Activated effector memory CD4-positive, alpha-beta T cell treated with anti-CD3 and anti-CD28 coated beads, Interleukin-2, amount 50 U/mL, for 16 hours (primary cell): ENCODE measurements at places on chromosomes 7 and 10.
A peak's percentile ranks its signal among the peaks of the same experiment; 100 is the strongest.

GRCh38 chr7:107392830-107393229 lies 77.0 kb upstream of the GPR22 start:
- DNase-seq: no peak

DNA sequence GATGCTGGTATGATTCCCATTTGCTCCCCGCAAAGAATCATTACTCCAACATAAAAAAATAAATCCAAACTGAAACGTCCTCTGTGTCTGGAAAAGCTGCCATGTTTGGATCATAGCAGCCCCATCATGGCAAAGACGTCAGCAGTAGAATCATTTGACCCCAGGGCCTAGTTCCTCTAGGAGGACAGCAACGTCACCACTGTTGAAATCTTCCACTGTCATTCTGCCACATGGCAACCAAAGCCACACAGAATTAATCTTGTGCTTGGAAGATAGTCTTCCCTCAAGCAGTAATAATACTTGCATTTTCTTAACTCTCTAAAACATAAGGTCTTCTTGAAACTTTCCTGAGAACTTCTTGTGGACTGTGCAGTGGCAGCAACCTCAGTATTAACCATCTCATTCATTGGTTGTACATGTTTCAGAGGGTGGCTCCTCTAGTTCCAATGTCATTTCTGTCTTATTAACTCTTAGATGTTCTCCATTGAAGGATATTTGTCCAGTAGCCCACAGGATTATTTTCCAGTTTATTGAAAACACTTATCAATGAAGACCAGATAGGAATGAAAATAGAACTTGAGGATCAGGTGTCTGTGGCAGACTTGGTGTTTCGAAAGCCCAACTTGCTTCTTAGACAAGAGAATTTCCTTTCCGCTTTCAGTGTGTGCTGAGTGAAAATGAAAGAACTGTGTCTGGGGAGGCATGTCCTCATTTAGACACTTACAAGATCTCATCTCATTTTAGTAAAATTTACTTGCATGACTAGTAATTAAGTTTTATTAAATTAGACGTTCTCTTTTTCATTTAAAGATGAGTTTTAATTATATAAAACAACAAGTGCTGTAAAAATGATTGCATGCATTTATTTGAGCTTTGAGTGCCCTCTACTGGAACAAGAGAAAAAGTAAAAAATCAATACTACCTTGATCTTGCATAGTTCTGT lies 28.9 kb upstream of the INHBA start:
- DNase-seq: no peak

- DNase-seq: peak; percentile 84
These were observed 54.3 kb upstream of the KDM7A start for GRCh38 chr7:140230861-140231770.

- no peak for DNase-seq
These were observed 297.1 kb upstream of the NFE2L3 start for GRCh38 chr7:25854608-25855497.

GRCh38 chr10:74913377-74913979 lies 87.1 kb downstream of the KAT6B start:
- no peak for DNase-seq

- no peak for DNase-seq
These were observed 37.4 kb downstream of the HSPA12A start for GRCh38 chr10:116704926-116705325.

DNA sequence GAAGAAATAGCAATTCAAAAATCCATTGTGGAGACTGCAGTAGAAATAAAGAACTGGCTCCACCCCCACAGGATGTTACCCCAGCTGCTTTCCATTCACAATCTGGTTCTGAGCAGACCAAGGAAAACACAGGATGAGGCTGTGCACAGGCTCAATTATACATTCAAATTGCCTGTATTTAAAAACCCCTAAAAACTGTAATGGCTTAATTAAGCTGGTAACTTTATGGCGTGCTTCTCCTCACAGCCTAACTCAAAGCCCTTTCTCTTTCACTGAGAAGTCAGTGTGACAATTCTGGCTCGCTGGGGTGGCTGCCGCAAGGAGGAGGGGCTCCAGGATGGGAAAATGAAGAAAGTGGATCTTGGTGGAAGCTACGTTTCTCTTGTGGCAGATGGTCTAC lies 1191.1 kb downstream of the SORCS1 start:
- no peak for DNase-seq

DNA sequence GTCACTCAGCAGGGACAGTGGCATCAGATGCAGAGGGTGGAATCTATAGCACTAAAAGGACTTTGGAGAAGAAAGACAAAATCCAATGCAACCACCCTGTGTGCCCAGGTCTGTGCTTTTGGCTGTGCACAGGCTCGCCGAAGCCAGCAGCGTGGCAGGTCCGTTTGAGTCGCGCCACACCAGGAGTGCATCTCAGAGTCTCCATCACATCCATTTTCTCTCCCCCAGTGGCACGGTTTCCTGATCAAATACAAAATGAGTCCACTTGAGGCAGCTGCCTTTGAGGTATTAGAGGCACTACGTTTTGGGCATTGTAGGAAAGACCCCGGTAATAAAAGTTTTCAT lies 23.4 kb upstream of the PROSER2 start:
- DNase-seq: no peak

GRCh38 chr7:69448071-69448470 lies 150.2 kb upstream of the AUTS2 start:
- DNase-seq: no peak

DNA sequence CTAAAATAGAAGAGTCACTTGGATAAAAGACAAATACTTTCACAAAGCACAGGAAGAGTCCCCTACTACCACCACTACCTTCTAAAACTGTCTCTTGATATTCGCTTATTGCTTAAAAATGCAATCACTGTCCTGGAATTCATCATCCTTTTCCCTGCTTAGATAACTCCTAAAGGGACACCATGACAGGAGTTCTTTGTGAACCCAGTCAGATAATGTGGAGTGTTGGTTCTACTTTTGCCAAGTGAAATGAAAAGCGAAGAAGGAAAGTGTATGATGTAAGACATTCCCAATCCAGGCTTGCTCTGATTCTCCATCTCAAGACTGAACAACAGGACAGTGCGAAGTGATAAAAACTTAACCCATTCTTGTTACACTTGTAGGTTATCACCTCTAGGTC lies 103.0 kb downstream of the MTERF1 start:
- no peak for DNase-seq

DNA sequence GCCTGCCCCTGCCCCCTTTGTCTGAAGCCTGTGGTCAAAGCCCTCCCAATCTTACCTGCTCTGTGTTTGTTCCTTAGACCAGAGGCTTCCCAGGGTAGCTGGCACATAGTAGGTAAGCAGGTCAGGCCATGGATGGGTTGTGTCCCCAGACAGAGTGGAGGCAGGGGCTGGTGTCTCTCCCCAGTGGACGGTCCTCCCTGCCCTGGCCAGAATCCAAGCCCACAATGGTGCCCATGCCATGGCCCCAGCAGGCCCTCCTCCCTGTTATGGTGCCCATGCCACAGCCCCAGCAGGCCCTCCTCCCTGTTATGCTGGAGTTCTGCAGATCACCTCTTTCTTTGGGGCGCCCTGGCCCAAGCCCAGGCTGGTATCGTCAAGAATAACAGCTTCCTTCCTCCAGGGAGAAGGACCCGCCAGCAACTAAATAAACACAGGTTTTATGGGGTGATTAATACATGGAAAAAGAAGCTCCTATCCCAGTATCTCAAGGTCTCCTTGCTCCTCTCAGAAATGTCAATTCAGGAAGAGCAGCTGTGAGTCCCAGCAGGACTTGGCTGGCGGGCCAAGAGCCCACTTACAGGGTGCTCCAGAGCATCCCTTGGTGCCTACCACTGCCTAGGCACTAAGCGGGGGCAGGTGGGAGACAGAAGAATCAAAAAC lies 82.0 kb downstream of the NEURL1 start:
- no peak for DNase-seq

- no peak for DNase-seq
These were observed 557.5 kb downstream of the DNAJB9 start for GRCh38 chr7:109127145-109127544.

GRCh38 chr7:27946351-27946750 lies 206.4 kb downstream of the TAX1BP1 start:
- DNase-seq: no peak

- peak; percentile 84 for DNase-seq
These were observed 8.2 kb downstream of the LFNG start for GRCh38 chr7:2527505-2528467.

DNA sequence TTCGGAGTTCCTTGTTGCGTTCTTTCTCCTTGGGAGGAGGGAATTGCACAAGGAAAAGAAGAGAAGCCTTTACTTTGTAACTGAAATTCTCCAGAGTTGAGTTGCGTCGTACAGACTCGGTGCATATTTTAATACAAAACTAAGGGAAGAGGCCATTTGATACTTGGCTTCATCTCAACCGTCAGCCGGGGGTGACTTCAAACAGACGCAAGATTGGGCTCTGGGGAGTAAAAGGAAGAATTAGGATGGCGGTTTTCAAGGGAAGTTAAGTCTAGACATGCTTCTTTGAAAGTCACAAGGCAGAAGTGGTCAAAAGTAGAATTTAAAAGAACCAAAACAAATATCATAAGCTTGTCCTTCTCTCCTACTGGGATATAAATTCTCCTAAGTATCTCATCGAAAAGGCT lies 1.6 kb downstream of the PRR15 start:
- no peak for DNase-seq

DNA sequence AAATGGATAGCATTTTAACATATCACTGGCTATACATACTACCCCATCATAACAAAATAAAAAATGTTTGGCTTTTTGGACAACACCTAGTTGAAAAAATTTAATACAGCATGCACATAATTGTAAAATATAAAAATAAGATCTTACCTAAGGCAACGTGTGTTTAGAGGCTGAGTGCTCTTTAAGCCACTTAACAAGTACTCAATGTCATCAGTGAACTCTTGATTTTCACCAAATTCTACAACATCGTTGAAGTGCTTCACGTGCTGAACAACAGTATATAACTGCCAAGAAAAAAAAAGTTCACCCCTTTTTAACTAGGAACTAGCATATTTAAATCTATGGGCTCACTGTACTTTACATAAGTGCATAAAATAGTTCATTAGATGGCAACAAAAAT lies 49.5 kb downstream of the WAPL start:
- DNase-seq: no peak

GRCh38 chr7:20896996-20897395 lies 110.3 kb upstream of the SP8 start:
- DNase-seq: no peak

DNA sequence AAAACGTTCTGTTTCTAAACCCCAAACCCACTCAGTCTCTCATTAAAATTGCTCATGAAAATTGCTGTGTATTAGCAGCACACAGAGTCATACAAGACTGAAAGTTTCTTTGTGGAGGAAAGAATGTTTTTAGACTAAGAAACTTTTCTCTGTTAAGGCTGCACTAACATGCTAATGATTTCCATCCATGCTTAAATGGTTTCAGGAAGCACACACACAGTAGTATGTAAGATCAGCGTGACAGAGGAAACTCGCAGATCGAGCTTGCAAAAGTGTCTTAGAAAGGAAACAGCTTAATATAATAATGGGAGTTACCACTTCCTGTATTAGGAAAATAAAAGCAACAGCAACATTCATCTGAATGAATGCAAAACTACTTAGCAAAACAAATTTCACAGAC lies 112.7 kb downstream of the ICA1 start:
- DNase-seq: no peak

- DNase-seq: no peak
These were observed 2.1 kb upstream of the WNT2 start for GRCh38 chr7:117324960-117325359.

DNA sequence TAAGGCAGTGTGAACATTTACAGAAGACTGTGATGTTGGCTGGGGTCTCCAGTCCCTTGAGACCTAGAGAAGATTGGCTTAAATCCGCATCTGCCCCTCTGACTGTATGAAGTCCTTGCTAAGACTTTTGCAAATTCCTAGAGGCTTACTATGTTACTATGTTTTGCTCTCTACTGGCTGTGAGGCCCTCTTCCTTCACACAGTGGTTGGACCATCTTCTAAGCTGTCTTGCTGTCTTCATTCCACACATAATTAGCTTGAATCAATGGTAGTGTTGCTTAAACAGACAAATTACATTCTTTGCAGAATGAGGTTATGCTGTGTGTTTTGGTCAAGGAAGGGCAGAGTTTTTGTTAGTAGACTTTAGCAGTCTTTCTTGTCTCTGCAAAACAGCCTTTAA lies 658.0 kb downstream of the TYW1 start:
- DNase-seq: no peak

GRCh38 chr7:148230296-148230695 lies 360.3 kb upstream of the C7orf33 start:
- DNase-seq: no peak

GRCh38 chr7:47045207-47046051 lies 536.5 kb downstream of the TNS3 start:
- no peak for DNase-seq

GRCh38 chr10:121983852-121984251 lies 5.1 kb upstream of the TACC2 start:
- DNase-seq: no peak

GRCh38 chr7:924541-925231 lies 29.8 kb downstream of the ADAP1 start:
- DNase-seq: peak; percentile 88

DNA sequence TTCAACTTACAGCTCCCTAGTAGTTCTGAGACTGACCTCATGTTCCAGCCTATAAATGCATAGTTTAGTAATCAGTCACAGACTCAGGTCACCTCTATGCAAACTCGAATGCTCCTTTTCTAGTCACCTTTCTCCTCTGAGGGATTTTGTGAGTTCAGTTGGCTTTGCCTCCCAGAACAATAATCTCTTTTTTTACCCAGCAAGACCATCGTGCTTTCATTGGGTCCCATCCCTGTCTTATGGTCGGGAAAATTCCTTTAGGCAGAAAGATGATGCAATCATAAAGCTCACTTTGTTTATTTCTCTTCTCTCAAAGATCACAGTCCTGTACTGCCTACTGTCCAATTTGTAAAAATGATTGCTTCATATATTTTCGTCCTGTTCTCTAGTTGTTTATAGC lies 38.4 kb downstream of the TWIST1 start:
- DNase-seq: no peak
